ENCODE measurements at places on chromosomes 3 and 15. TPM values are rescaled to one million over a fixed set of nuclear protein-coding genes. Genes with fewer than 3 reads are reported as not detected.

DNA sequence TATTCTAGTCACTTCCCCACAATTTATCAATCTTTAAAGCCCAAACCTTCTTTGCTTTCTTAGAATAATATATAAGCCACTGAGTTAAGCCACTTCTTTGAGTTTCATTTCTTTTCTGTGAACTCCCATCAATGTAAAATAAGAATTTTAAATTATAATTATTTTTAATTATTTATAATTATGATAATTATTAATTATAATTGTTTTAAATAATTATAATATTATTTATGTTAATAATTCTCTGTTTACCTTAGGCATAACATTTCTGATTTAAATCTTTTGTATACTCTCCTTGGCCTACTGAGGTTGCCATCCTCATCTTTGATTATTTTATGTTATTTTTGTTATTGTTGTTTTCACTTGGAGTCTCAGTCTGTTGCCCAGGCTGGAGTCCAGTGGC lies 644.2 kb downstream of the ROBO2 start:
- H3K36me3 ChIP-seq: no peaks in the 10 kb centered on the region
- no peak overlapping the region for H3K27ac ChIP-seq
- DNase-seq: no peak
- no peaks in the 10 kb centered on the region for H3K27me3 ChIP-seq
- H3K4me1 ChIP-seq: no peaks in the 10 kb centered on the region

GRCh38 chr3:172135820-172136219 lies 96.4 kb downstream of the FNDC3B start:
- no peaks in the 10 kb centered on the region for H3K27me3 ChIP-seq
- DNase-seq: no peak

DNA sequence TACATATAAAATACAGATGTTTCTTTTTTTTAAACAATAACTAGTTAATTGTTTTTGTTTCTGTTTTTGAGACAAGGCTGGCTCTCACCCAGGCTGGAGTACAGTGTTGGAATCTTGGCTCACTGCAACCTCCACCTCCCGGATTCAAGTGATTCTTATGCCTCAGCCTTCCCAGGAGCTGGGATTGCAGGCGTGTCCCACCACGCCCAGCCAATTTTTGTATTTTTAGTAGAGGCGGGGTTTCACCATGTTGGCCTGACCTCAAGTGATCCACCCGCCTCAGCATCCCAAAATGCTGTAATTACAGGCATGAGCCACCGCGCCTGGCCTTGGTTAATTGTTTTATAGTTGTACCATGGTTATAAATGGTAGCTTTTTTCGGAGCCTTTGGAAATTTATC lies 72.3 kb downstream of the PIAS1 start:
- no peak overlapping the region for H3K27ac ChIP-seq
- H3K4me3 ChIP-seq: no peak overlapping the region
- no peaks in the 10 kb centered on the region for H3K27me3 ChIP-seq
- DNase-seq: peak; percentile 43
- H3K36me3 ChIP-seq: no peaks in the 10 kb centered on the region

DNA sequence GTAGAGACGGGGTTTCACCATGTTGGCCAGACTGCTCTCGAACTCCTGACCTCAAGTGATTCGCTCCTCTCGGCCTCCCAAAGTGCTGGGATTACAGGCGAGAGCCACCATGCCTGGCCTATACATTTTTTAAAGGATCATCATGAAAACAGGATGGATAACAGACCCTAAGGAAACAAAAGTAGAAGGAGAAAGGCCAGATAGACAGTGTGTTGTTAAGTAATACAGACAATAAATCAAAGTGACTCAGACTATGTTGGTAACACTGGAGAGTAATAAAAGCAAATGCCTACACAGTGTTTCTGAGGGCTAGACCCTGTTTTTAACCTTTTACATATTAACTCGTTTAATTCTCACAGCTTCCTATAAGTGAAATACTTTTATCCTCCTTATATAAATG lies 133.8 kb upstream of the MCTP2 start:
- no peak overlapping the region for H3K4me3 ChIP-seq
- no peaks in the 10 kb centered on the region for H3K27me3 ChIP-seq
- no peaks in the 10 kb centered on the region for H3K4me1 ChIP-seq
- no peak for DNase-seq
- no peaks in the 10 kb centered on the region for H3K36me3 ChIP-seq
- H3K27ac ChIP-seq: peak overlapping the region; percentile 35

- H3K36me3 ChIP-seq: no peaks in the 10 kb centered on the region
- no peak overlapping the region for H3K4me3 ChIP-seq
- no peak overlapping the region for H3K27ac ChIP-seq
Observed at GRCh38 chr15:63420333-63420747, 38.7 kb upstream of the CA12 start.

DNA sequence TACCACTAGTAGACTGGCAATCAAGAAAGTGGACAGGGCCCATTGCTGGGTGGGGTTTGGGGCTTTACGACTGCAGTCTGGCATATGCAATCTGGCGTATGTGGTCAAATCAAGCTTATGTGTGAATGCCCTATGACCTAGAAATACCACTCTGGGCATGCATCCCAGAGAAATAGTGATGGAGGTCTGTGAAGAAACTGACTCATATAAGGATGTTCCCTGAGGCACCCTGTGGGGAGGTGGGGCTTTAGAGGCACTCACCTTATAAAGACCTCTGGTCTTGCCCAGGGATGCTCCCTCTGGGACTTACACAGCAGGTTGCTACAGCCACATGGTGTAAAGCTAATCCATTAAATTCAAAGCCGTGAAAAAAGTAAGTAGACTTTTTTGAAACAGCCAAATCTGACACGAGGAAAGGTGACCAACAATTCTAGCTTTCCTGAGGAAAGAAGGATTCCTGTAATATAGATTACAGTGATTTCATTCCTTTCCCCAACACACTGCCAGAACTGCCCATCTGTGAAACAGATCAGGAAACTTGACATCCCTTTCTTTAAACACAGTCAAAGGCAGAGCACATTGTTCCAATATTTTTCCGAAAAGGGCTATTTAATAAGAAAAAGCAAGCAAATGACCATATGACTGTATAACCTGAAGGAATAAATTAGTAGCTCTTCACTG lies 13.6 kb downstream of the RARRES1 start:
- no peak for DNase-seq
- H3K4me3 ChIP-seq: no peak overlapping the region
- H3K36me3 ChIP-seq: no peaks in the 10 kb centered on the region
- no peak overlapping the region for H3K27ac ChIP-seq
- H3K27me3 ChIP-seq: no peaks in the 10 kb centered on the region

GRCh38 chr15:20106026-20106425 lies 435.6 kb downstream of the GOLGA6L6 start:
- no peak for DNase-seq
- no peak overlapping the region for H3K4me3 ChIP-seq
- H3K36me3 ChIP-seq: no peaks in the 10 kb centered on the region
- H3K27ac ChIP-seq: no peak overlapping the region
- H3K4me1 ChIP-seq: no peaks in the 10 kb centered on the region
- H3K27me3 ChIP-seq: no peaks in the 10 kb centered on the region

SLC27A2 gene
- 1.7 TPM for total RNA-seq

DNA sequence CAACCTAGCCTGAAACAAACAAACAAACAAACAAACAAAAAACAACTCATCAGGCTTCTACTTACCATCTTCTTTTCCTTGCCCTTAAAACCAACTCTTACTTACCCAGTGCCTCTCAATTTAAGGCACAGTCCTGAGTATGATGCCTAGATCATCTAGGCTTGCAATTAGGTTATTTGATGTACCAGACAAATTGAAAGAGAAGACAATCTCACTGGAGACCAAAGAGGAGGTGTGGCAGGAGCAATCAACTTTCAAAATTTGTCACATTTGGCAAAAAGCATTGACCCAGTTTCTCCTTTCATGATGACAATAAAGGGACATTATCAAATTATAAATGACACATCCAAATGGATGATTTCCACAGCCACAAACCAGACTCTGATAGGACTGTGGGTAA lies 36.0 kb downstream of the AAGAB start:
- no peaks in the 10 kb centered on the region for H3K36me3 ChIP-seq
- no peak overlapping the region for H3K27ac ChIP-seq
- no peaks in the 10 kb centered on the region for H3K27me3 ChIP-seq
- no peaks in the 10 kb centered on the region for H3K4me1 ChIP-seq
- H3K4me3 ChIP-seq: no peak overlapping the region

DNA sequence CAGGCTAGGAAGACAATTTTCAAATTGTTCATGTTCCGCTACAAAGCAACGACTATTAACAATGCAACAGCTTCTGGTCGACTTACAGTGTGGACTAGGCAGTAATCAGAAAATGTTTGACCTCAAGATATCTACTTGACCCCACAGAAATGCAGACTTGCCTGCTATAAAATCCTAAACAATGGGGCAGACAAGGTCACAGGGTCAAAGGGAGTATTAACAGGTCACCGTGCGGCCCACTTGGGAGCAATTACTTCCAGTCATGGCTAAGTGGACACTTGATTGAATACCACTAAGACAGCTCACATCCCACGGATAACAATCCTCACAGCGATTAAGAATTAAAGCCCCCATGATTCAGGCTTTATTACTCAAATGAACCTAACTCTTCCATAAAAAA lies 58.9 kb downstream of the FOXP1 start:
- H3K27ac ChIP-seq: no peak overlapping the region
- H3K27me3 ChIP-seq: no peaks in the 10 kb centered on the region
- DNase-seq: no peak

DNA sequence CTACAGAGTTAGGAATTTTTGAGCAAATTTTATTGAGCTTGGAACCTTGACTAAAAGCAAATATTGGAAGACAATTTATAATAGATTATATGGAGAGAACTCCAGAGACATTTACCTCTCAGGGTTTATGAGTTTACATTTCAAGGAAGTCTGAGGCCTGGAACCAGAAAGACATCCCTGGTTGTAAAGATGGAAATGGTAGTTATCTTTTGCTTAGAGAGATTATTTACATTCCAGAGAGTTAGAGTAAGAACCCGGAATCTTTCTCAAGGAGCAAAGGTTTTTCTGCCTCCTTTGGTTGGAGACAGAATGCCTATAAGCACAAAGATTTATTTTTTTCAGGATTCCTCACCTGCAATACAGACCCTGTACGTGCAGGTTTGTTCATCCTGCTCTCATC lies 458.1 kb downstream of the TBL1XR1 start:
- no peaks in the 10 kb centered on the region for H3K27me3 ChIP-seq
- H3K4me1 ChIP-seq: no peaks in the 10 kb centered on the region
- no peak for DNase-seq

GRCh38 chr3:156681002-156681401 lies 6.6 kb downstream of the TIPARP start:
- no peaks in the 10 kb centered on the region for H3K27me3 ChIP-seq
- no peaks in the 10 kb centered on the region for H3K36me3 ChIP-seq
- peak; percentile 49 for DNase-seq
- H3K27ac ChIP-seq: peak overlapping the region; percentile 8
- H3K4me1 ChIP-seq: peaks cover 31% of the 10 kb centered on the region

- no peak overlapping the region for H3K4me3 ChIP-seq
- no peaks in the 10 kb centered on the region for H3K27me3 ChIP-seq
- H3K27ac ChIP-seq: no peak overlapping the region
- H3K4me1 ChIP-seq: no peaks in the 10 kb centered on the region
- DNase-seq: no peak
- no peaks in the 10 kb centered on the region for H3K36me3 ChIP-seq
Observed at GRCh38 chr3:157921811-157922210, 184.4 kb downstream of the SHOX2 start.

BSN gene
- total RNA-seq: 0.51 TPM

C3orf70 gene
- 15.7 TPM for total RNA-seq

DNA sequence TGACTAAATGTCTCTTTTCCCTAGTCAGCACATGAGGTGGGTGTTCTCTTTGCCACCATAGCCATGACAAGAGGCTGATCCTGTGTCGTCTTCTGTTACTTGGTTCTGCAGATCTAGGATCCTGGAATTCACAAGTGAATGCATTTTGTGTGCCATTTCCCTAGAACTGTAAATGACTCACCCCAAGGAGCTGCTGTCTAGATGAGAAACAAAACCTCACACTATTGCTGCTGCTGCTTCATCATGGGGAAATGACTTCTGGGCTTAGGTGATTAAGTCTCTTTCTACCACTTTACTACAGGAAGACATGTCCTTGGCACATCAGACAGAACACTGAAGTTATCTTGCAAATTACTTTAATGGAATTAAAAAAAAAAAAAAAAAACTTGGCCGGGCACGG lies 54.9 kb downstream of the SLCO3A1 start:
- no peaks in the 10 kb centered on the region for H3K36me3 ChIP-seq
- H3K27me3 ChIP-seq: no peaks in the 10 kb centered on the region
- H3K27ac ChIP-seq: no peak overlapping the region
- no peak for DNase-seq
- H3K4me3 ChIP-seq: no peak overlapping the region

DNA sequence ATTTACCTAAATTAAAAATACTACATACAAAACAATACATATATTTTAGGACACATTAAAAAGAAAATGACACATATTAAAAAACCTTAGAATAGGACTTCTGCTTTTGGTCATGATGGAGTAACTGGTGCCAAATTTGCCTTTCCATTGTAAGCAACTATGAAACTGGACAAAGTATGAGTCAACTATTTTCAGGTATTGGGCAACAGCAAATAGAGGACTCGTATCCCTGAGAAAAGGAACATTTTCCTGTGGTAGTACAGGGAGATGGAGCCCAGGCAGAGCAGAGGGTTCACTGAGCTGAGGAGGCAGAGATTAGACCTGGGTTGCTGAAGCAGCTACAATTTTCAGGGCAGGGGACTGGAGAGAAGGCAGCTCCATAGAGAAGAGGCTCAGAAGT lies 14.7 kb downstream of the CCR1 start:
- H3K27me3 ChIP-seq: no peaks in the 10 kb centered on the region
- no peaks in the 10 kb centered on the region for H3K36me3 ChIP-seq
- H3K27ac ChIP-seq: no peak overlapping the region

GRCh38 chr3:142960322-142960850 lies 3.1 kb downstream of the PAQR9 start:
- H3K4me1 ChIP-seq: peaks cover 7% of the 10 kb centered on the region
- no peak for DNase-seq
- no peaks in the 10 kb centered on the region for H3K27me3 ChIP-seq
- no peak overlapping the region for H3K27ac ChIP-seq

GRCh38 chr15:40843885-40844695 lies at the start of gene SPINT1:
Gene SPINT1, plus strand, starts transcription at chr15:40844048. Its CDS starts 507 bp downstream, at chr15:40844555.
- no peaks in the 10 kb centered on the region for H3K4me1 ChIP-seq
- H3K4me3 ChIP-seq: no peak within 1 kb of the TSS
- no peaks in the 10 kb centered on the region for H3K27me3 ChIP-seq
- DNase-seq: no peak
- no peaks in the 10 kb centered on the region for H3K36me3 ChIP-seq
- H3K27ac ChIP-seq: no peak within 1 kb of the TSS

- no peaks in the 10 kb centered on the region for H3K36me3 ChIP-seq
- no peak overlapping the region for H3K27ac ChIP-seq
- DNase-seq: peak; percentile 12
- no peak overlapping the region for H3K4me3 ChIP-seq
- H3K4me1 ChIP-seq: no peaks in the 10 kb centered on the region
- H3K27me3 ChIP-seq: no peaks in the 10 kb centered on the region
Observed at GRCh38 chr3:127680798-127681221, 8.1 kb downstream of the ABTB1 start.

- no peak overlapping the region for H3K27ac ChIP-seq
- no peaks in the 10 kb centered on the region for H3K36me3 ChIP-seq
- no peaks in the 10 kb centered on the region for H3K27me3 ChIP-seq
- no peaks in the 10 kb centered on the region for H3K4me1 ChIP-seq
- DNase-seq: no peak
- no peak overlapping the region for H3K4me3 ChIP-seq
Observed at GRCh38 chr3:124570232-124570631, 160.0 kb upstream of the UMPS start.

SHF gene
- 1.5 TPM for total RNA-seq
